ENCODE measurements at places on chromosomes 3 and 15.
A peak's percentile ranks its signal among the peaks of the same experiment; 100 is the strongest.

- H3K4me1 ChIP-seq = peaks cover 52% of the 10 kb centered on the region
- H3K27ac ChIP-seq = peak overlapping the region; percentile 21
- H3K27me3 ChIP-seq = no peaks in the 10 kb centered on the region
These were observed 7.4 kb downstream of the GLB1 start for GRCh38 chr3:33089515-33089914.

GRCh38 chr15:66254951-66255676, 1.6 kb upstream of the MEGF11 start:
- H3K4me3 ChIP-seq = no peak overlapping the region
- DNase-seq = no peak
- H3K4me1 ChIP-seq = peaks cover 13% of the 10 kb centered on the region
- no peak overlapping the region for H3K27ac ChIP-seq
- H3K27me3 ChIP-seq = peaks cover 69% of the 10 kb centered on the region

- peaks cover 26% of the 10 kb centered on the region for H3K36me3 ChIP-seq
- no peak overlapping the region for H3K27ac ChIP-seq
- DNase-seq = no peak
- H3K4me1 ChIP-seq = peaks cover 2% of the 10 kb centered on the region
These were observed 114.2 kb downstream of the ZNF621 start for GRCh38 chr3:40639006-40639405.

DNA sequence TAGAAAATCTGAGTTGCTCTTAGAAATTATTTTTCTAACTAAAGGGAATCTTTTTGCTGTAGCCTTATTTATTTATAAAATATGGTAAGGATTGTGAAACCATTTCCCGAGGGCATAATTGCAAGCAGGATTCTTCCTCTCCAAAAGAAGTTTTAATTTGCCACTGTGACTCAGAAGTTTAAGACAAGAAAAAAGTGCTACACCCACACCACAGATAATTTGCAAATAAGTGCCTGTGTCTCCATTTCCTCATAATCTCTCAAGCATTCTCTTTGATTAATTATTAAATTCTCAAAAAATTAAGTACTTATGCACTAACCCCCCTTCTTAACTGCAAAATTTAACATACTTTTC, 43.6 kb downstream of the RASA2 start:
- no peaks in the 10 kb centered on the region for H3K27me3 ChIP-seq
- H3K4me1 ChIP-seq = peaks cover 26% of the 10 kb centered on the region
- peak overlapping the region; percentile 38 for H3K27ac ChIP-seq
- DNase-seq = no peak

DNA sequence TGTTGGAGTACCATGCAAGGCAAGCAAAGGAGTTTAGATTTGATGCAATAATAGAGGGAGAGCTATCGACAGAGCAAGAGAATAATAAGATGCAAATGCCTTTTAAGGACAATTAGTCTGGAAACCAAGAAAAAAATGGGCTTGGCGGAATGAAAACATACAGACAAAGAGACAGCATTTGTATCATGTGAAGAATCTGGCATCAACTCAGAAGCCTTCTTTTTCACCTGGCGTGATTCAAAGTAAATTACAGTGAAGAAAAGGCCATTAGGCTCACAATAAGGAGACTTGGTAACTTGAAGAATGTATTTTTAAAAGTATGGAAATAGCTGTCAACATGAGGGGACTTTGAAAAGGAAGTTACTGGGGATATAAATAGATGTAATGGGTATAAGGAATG, 521.2 kb upstream of the GOLIM4 start:
- peaks cover 3% of the 10 kb centered on the region for H3K4me1 ChIP-seq
- H3K27ac ChIP-seq = no peak overlapping the region
- no peak overlapping the region for H3K4me3 ChIP-seq
- no peaks in the 10 kb centered on the region for H3K27me3 ChIP-seq

- no peaks in the 10 kb centered on the region for H3K27me3 ChIP-seq
- H3K4me1 ChIP-seq = no peaks in the 10 kb centered on the region
- H3K36me3 ChIP-seq = no peaks in the 10 kb centered on the region
- H3K4me3 ChIP-seq = no peak overlapping the region
- no peak overlapping the region for H3K27ac ChIP-seq
These were observed 87.6 kb upstream of the SLC25A26 start for GRCh38 chr3:66133050-66133757.

DNA sequence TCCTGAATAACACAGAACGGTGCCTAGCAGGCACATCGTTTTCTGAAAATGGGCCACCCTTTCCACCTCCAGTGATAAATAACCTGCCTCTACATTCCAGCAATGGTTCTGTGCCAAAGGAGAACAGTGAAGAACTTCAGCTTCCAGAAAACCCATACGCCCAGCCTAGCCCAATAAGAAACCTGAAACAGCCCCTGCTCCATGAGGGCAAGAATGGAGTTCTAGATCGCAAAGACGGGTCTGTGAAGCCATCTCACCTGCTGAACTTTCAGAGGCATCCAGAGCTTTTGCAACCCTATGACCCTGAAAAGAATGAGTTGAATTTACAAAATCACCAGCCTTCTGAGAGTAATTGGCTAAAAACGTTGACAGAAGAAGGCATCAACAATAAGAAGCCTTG, 61.9 kb downstream of the CGNL1 start:
- H3K36me3 ChIP-seq = no peaks in the 10 kb centered on the region
- no peaks in the 10 kb centered on the region for H3K27me3 ChIP-seq
- no peak overlapping the region for H3K27ac ChIP-seq

DNA sequence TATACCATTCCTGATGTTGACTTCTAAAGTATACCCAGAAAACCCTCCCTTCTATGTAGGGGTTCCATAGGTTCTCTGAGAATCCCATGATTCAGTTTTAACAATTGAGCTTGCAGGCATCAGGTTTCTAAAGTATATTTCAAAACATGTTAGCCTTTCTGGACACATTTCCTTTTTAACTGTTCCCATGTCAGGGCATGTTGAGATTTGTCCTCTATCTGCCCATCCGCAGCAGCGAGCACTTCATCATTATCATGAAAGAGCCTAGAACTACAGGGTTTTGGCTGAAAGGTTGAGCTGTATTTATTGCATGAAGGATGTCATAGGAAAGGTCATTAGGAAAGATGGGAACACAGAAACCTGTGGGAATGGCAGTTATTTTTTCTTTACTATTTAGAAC, 201.1 kb upstream of the BHLHE40 start:
- no peak for DNase-seq
- no peaks in the 10 kb centered on the region for H3K27me3 ChIP-seq
- H3K27ac ChIP-seq = no peak overlapping the region
- no peak overlapping the region for H3K4me3 ChIP-seq
- H3K4me1 ChIP-seq = peaks cover 30% of the 10 kb centered on the region

GRCh38 chr3:118781232-118781631, 253.4 kb downstream of the IGSF11 start:
- H3K4me3 ChIP-seq = no peak overlapping the region
- H3K27ac ChIP-seq = no peak overlapping the region
- no peak for DNase-seq
- peaks cover 6% of the 10 kb centered on the region for H3K27me3 ChIP-seq
- H3K36me3 ChIP-seq = no peaks in the 10 kb centered on the region
- H3K4me1 ChIP-seq = no peaks in the 10 kb centered on the region

DNA sequence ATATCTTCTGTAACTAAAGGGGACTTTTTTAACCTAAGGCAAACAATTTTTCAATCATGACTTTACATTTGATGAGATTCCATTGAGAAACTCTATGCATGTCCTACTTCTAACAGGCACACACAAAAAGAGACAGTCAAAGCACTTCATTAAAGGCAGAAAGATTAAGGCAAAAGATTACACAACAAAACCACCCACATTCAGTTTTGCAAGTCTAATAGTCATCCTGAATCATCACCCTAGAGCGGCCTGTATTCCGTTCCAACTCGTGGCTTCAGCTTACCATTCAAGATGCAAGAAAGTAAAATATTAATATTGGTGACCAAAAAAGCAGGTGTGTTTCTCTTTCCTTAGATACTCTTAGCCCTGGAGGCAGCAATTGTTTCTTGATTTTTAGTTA, 205.9 kb downstream of the P3H2 start:
- no peak overlapping the region for H3K4me3 ChIP-seq
- H3K4me1 ChIP-seq = no peaks in the 10 kb centered on the region
- no peak for DNase-seq

- H3K27ac ChIP-seq = no peak overlapping the region
- H3K27me3 ChIP-seq = peaks cover 30% of the 10 kb centered on the region
- H3K4me1 ChIP-seq = peaks cover 7% of the 10 kb centered on the region
- DNase-seq = no peak
These were observed 4.7 kb upstream of the THSD4 start for GRCh38 chr15:71110405-71111180.

DNA sequence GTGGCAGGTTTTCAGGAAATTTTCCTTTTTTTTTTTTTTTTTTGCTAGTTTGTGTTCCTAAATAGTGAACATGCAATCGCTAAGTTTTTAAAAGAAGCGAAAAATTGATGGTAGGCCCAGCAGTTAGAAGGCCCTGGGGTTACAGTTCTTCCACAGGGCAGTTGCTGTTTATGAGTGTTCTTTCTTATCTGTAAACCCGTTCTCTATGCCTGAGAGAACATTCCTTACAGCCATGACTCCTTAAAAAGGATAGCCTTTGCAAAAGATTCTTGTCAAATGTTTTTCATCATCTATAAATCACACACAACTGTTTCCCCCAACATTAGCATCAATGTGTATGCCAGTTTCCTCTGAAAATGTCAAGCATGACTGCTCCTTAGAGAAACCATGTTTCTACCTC, 23.8 kb upstream of the MYZAP start:
- peak overlapping the region; percentile 42 for H3K4me3 ChIP-seq
- H3K36me3 ChIP-seq = peaks cover 3% of the 10 kb centered on the region
- peak overlapping the region; percentile 76 for H3K27ac ChIP-seq
- peaks cover 26% of the 10 kb centered on the region for H3K4me1 ChIP-seq
- no peak for DNase-seq

DNA sequence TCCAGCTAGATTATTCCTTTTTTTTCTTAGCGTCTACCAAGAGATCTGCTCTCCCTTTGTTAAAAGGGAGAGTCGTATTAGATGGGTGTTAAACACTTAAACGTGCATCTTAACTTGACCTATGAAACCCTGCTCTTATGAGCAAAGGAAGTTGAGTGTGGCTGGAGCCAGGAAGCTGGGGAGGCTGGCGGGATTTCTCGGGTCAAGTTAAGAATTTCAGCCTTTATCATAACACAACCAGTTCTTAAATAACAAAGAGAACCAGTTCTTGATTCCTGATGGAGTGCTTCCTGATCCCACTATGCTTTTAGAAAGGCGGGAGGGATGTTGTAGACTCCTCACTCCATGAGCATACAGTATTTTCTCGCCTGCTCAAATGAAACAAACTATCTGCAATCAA, 215.1 kb downstream of the ITPR1 start:
- H3K36me3 ChIP-seq = peaks cover 42% of the 10 kb centered on the region
- DNase-seq = no peak
- no peaks in the 10 kb centered on the region for H3K27me3 ChIP-seq
- H3K27ac ChIP-seq = peak overlapping the region; percentile 49

DNA sequence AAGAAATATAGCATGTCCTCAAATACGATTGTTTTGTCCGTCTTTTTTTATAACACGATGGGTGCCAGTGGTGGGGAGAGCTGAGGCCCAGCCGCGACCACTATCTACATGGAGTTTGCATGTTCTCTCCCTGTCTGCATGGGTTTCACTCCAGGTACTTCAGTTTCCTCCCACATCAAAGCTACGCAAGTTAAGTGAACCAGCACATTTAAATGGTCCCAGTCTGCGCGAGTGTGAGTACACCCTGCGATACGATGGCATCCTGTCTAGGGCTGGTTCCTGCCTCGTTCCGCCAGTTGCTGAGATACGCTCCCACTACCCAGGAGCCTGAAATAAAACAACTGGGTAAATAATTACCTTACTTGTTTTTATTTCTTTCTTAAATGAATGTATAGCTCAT, 40.6 kb downstream of the ATP13A3 start:
- H3K4me1 ChIP-seq = peaks cover 14% of the 10 kb centered on the region
- peaks cover 67% of the 10 kb centered on the region for H3K36me3 ChIP-seq
- no peaks in the 10 kb centered on the region for H3K27me3 ChIP-seq
- no peak overlapping the region for H3K4me3 ChIP-seq

- H3K27me3 ChIP-seq = no peaks in the 10 kb centered on the region
- DNase-seq = no peak
- peaks cover 5% of the 10 kb centered on the region for H3K4me1 ChIP-seq
- no peaks in the 10 kb centered on the region for H3K36me3 ChIP-seq
- no peak overlapping the region for H3K4me3 ChIP-seq
- H3K27ac ChIP-seq = no peak overlapping the region
These were observed 203.3 kb upstream of the LMCD1 start for GRCh38 chr3:8298021-8298954.

DNA sequence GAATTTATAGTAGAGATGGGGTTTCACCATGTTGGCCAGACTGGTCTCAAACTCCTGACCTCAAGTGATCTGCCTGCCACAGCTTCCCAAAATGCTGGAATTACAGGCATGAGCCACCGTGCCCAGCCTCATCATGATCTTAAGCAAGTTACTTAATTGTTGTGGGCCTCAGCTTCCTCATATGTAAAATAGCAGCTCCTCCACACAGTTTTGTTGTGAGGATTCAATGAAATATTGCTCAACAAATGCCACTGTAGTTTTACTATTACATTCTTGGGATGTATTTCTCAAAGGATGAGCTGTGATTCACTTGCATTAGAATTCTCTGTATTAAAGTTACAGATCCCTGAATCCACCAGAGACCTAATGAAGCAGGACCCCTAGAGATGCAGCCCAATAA, 168.8 kb downstream of the ADAMTS9 start:
- no peaks in the 10 kb centered on the region for H3K36me3 ChIP-seq
- H3K4me3 ChIP-seq = no peak overlapping the region
- H3K4me1 ChIP-seq = no peaks in the 10 kb centered on the region
- no peak overlapping the region for H3K27ac ChIP-seq

Measured in stimulated activated naive B cell treated with anti-CD40 and anti-IgM and Interleukin-4, amounts not matched to agents 10 μg/mL and 1 μg/mL and 100 μg/mL, for 72 hours (primary cell).